ENCODE measurements at places on chromosomes 5 and 9.

- DNase-seq = no peak
Observed at GRCh38 chr9:111842313-111842712, 47.6 kb upstream of the SHOC1 start.

- DNase-seq = no peak
Observed at GRCh38 chr5:83265318-83265717, 188.0 kb downstream of the XRCC4 start.

GRCh38 chr5:76622973-76623596 is at the start of gene F2RL2:
F2RL2 (minus strand) TSS chr5:76623403; CDS start chr5:76623230, 173 bp downstream.
- peak; percentile 40 for DNase-seq

- peak; percentile 28 for DNase-seq
Observed at GRCh38 chr5:58466939-58467338, 7.1 kb upstream of the PLK2 start.

DNA sequence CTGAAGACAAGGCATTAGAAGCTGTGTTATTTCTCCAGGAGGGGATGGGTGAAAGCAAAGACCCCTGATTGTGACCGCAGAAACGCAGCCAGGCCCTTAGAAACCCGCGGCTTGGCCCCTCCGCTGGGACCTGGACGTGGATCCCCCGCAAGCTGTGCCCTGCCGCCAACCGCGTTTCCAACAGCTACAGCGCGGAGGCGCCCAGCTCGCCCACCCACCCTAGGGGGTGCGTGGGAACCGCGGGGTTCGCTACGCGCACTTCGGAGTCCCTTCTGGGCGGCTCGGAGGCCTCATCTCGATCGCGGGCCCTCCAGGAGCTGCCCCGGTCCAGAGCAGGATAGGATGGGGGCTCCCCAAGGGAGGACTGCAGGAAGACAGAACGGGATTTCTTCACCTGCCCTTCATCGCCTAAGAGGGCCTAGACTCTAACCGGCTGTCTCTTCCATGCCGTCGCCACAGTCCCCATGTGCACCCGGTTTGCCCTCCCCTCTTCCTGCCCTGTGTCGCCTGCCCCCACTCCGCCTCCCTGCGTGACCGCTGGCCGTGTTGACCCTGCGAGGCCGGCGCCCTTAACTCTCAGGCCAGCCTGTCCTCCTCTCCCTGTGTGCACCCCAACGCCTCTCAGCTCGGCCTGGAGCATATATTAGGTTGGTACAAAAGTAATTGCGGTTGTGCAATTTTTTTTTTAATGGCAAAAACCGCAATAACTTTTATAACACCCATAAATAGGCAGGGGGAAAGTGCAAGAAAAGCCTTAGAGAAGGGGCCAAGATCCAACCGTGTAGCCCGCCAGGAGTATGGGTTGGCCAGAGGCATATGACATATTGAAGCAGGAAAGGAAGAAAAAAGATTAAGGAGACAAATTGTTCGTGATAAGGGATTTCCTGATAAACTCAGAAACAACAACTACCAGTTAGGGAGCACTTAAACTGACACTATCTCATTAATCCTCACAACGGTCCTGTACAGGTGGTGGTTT is 68.1 kb upstream of the FREM1 start:
- peak; percentile 23 for DNase-seq

- DNase-seq = no peak
Observed at GRCh38 chr9:77854916-77855311, 176.7 kb downstream of the GNAQ start.

- DNase-seq = no peak
Observed at GRCh38 chr9:34084562-34084961, 35.9 kb upstream of the UBAP2 start.

DNA sequence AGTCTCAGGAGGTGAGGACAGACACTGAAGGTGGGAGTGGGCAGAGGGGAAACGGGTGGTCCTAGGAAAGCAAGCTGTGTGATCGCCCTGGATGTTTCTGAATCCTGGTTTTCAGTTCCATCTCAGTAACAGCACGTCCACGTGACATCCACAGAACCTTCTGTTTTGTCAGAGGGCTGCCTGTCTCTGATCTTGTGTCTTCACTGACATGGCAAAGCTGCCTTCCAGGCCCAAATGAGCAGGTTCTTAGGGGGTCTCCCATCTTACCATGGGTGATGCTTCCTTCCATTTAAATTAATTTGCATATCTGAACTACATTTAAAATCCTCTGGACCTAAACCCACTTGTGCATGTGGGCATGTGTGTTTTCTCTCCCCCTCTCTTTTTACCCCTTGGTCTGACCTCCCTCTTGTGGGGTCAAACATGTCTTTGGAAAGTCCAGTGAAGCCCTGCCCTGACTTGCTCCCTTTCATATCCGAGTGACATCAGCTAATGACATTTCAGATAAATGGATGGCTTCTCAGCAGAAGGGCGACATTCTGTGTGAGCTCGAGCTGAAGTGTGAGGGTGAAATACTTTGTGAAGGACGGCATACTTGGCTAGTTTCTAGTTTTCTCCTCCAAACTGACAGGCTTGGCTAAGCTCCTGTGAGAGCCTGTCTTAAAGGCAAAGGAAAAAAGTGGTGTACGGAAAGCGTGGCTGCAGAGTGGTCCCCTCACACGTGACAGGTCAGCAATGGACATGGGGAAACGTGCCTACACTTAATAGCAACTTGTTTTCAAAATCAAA is 204.8 kb upstream of the S1PR3 start:
- no peak for DNase-seq

DNA sequence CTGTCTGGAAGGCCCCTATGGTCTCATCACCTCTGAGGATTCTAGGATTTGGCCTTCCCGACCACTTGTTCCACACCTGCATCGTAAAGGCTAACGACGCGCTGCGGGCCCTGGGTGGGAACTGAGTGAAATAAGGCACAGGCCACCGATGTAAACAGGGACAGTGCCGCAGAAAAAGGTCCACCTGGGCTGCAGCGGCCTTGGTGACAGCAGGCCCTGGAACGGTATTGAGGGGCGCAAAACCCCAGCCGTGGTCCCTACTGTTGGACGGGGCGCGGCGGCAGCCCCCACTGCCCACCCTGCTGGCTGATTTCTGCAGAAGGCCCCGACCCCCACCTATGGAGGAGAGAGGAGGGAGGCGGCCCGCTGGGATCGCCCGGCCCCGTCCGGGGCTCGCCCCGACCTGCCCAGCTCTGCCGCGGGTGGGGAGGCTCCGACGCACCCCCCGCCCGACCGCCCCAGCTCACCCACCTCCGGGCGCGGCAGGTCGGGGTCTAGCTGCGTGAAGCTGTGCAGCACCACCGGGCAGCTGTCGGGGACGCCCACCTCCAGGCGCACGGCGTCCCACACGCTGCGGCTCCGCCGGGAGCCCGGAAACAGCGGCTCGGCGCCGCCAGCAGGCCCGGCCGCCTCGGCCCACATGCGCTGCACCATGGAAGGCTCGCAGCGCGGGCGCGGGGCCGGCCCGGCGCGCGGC is 391 bp downstream of the RALGDS start:
- DNase-seq = no peak

GRCh38 chr9:126450668-126451205 is 124.1 kb downstream of the MVB12B start:
- DNase-seq = no peak

GRCh38 chr5:132376694-132377641 is 7.5 kb downstream of the SLC22A5 start:
- DNase-seq = peak; percentile 2

- no peak for DNase-seq
Observed at GRCh38 chr9:14593406-14593805, 99.8 kb downstream of the ZDHHC21 start.

- no peak for DNase-seq
Observed at GRCh38 chr5:35902046-35902672, 36.3 kb downstream of the CAPSL start.

GRCh38 chr5:153835891-153836515 is 202.7 kb downstream of the FAM114A2 start:
- no peak for DNase-seq

DNA sequence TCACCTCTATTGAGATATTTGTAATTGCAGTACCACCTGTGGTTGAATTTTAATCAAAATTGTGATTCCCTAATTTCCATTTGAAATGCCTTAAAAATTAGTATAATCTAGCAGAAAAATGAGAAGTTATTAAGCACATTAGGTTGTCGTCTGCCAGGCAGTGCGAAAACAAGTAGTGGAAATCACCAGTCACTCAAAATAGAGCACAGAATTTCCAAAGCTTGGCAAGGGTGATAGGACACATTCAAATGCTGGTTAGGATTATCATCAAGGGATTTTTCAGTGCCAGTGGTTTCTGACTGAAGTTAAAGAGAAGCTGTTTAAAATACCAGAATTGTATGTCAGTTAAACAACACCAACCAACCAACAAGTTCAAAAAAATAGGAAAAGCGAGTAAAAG is 97.8 kb downstream of the PLK2 start:
- DNase-seq = no peak

GRCh38 chr5:17305964-17306725 is 88.7 kb downstream of the BASP1 start:
- DNase-seq = no peak

DNA sequence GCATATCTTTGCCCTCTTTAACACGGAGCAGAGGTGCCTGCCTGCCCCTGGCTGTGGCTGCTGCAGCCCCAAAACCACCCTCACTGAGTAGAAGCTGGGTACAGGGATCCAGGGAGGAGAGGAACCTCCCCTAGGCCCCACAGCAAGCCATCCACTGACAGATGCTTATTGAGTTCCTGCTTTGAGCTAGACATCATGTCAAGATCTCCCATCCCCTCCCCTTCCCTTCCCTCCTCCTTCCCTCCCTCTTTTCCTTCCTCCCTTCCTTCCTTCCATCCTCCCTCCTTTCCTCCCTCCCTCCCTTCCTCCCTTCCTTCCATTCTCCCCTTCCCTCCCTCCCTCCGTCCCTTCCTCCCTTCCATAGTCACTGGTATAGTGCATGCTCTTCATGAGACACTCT is 29.3 kb downstream of the GOLGA2 start:
- DNase-seq = no peak

DNA sequence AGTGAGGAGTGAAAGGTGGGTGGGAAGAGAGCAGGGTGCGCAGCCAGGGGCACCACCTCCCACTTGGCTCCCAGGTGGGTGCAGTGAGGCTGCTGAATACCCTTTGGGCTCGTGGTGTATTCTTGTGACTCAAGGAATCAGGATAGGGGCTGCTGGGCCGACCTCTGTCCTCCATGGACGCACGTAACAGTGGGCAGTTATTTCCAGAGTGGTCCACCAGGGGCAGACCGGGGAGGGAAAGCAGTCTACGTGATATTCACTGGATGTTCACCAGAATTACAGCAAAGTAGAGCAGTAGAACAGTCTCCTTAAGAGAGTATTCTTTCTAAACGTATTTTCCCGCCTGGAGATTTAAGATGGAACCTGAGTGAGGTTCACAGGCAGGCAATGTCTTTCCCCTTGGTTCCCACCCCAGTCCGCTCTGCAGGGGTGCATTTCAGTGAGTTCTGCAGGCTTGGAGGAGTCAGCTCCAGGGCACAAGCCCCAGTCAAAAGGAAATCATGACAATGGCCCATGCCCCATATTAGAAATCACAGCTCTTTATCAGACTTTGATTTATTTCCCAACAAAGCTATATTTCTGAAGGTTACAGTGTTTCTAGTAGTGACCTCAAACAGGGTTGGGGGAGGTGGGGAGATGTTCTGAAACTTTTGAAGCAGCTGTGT is 88.7 kb downstream of the SYK start:
- peak; percentile 65 for DNase-seq

DNA sequence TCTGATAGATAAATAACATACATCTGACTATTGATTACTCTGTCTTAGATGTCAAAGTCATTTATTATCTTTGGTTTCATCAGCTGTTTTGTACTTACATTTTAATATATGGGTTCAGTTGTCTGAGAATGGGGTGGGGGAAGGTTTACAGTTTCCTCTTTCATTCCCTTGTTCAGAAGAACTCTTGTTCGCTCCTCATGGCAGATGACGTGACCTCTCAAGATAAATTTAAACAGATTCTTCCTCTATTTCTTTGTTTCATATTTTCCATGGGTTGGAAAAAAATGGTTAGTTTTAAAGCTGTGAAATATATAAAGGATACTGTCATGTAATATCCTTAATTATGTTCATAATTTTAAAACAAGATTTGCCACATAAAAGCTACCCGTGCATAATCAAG is 61.4 kb downstream of the TSSK1B start:
- DNase-seq = no peak

DNA sequence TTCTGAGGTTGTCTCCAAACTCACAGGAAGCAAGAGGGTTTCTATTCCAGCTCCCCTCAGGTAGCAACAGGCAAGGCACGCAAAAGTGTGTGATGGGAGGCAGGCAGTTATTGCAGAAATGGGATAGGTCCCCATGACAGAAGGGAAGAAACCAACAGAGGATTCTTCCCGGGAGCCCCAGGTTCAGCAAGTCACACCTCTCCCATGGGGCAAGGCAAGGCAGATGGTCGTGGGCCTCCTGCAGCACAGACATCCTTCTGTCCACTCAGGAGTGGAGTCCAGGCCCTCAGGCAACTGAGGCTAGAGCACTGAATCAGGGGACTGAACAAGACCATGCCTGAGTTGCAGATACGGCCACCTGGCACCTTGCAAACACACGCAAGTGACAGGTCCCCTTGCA is 424.9 kb upstream of the IRX4 start:
- no peak for DNase-seq

DNA sequence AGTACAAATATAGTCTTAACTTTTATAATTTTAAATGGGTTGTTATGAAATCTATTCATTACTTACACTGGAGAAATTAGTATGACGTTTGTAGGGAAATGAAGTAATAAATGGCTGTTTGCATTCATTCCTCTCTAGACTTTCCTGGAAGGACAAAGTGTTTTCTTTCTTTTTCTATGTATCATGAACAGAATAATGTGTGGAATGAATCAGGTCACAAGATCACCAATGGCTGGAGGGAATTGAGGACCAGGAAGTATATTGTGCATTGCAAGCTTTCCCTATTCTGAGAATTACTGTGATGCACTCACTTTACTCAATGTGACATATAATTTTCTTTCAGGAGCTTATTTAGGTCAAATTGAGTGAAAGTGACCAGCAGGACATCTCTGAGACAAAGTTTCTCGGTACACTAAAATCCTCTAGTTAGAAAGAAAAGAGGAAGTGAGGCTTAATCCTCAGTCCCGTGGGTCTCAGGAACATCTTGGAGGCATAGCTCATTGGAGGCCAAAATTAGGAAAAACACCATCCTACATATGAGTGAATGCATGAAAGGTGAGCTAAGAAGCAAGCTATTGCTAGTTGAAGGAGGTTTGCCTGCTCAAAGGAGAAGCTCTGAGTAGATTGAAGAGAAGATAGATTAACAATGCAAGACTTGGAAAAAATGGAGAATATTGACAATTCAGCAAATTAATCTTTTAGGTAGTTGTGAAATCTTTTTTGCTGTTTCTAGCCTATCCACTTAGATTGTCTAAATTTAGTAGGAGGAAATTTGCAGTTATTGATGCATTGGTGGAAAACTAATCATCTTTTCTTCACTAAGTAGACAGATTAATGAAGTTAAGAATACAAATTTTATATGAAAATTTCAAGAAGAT is 28.0 kb downstream of the ERAP2 start:
- DNase-seq = no peak

DNA sequence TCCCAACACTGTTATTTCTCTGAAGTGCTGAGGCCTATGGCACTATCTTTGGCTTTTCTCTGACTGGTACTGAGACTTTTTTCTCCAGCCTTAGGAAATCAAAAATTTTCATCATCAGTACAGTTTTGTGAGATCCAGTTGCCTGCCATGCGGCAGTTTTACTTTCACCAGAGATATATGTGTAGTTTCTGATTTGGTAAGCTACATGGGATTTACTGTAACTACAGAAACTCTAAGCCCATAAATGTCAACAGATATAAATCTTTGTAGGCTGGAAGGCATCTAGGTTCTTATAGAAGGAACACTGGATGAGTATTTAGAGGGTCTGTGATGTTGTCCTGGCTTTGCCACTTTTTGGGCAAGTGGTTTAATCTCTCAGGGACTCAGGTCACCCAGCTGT is 69.0 kb downstream of the DOCK2 start:
- no peak for DNase-seq

GRCh38 chr9:132703336-132703735 is 33.1 kb downstream of the GTF3C4 start:
- DNase-seq = no peak
